ENCODE measurements at places on chromosomes 2 and 18. TPM values are rescaled to one million over a fixed set of nuclear protein-coding genes. Genes with fewer than 3 reads are reported as not detected.

Gene SF3B6
- 73.0 TPM for total RNA-seq

Gene USP34
- total RNA-seq: 90.3 TPM

Gene FBXO36
- total RNA-seq: 0.87 TPM

Gene SLC16A14
- 0.91 TPM for total RNA-seq

Gene BOLL
- total RNA-seq: not detected
